ENCODE measurements at places on chromosomes 2 and 18.

GRCh38 chr2:156332284-156332533 is 312 bp downstream of the NR4A2 start:
- DNase-seq = no peak

- no peak for DNase-seq
Measured at GRCh38 chr2:75571730-75572430, 11.1 kb upstream of the EVA1A start.

GRCh38 chr18:78692105-78692504 is 287.5 kb upstream of the SALL3 start:
- DNase-seq = no peak

DNA sequence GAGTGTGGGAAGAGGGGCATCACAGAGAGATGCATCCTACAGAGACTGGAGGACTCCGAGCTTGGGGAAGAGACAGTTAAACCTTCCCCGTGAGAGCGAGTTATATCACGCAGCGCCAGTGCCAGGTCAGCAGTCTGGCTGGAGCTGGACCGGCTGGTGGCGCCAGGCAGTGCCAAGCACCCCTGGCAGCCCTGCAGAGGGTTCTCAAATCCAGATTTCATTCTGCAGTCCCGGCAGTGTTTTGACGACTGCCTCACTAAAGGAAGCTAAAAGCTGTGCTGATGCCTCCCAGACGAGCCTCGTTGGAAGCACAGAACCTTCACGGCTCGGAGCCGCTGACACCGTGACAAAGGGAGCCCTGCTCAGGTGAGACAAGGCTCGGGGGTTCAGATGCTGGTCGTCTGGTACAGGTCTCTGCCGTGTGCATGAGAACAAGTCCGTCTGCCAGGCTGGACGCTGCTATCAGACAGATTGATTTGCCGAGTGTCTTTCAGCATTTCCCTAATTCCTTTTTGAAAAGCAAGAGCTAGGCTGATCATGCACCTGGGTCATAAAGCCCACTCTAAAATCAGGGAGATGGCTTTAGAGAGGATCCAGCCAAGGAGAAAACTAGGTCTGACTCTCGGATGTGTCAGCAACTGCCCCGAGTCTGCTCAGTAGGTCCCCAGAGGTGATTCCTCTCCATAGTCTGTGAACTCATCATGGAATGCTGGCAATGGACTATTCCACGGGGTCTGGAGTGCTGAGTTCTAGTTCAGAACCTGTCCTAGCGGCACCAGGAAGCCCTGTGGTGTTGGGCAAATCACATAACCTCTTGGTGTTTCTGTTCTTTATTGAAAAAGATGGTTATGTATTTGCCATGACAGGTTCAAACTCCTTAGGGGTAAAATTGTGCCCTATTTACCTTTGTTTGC is 240.6 kb downstream of the SOX11 start:
- DNase-seq = no peak

DNA sequence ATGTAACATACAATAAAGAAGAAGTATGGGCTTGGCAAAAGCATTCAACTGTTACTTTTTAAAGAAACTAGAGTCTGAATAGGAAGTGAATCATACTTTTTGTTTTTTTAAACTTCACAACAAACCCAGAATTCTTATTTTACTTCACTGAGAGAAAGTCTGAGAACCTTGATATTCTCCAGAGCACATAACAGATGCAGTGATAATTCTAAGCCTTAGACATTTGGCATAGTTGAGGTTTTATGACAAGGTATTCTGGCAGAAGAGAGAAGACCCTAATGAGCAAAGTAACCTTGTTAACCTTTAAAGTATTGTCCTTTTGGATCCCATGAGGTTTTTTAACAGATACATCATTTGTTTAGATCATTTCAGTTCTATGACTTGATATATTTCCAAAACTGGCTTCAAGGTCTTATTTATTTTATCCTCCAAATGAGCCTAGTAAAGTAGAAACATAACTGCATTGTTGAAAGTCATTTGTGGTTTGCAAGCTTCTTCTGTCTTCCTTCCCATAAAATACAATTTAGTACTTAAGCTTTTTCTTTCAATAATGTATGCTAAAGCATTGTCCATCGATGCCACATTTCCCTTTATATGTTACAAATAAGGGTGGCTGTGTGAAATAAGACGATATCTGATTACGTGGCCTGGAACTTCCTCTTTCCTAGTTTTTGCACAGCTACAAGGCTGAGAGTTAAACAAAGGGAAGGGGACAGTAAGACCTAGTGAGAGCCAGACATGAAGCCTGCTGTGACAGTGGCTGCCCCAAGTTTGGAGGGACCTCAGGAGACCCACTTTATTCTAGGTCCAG is 86.1 kb upstream of the ITPRID2 start:
- DNase-seq = no peak

Data from stimulated activated CD4-positive, alpha-beta T cell treated with anti-CD3 and anti-CD28 coated beads, Interleukin-1b, Interleukin-23, amount 100 ng/mL, for 1 hour (primary cell).